Epithelial cell of proximal tubule (primary cell): ENCODE measurements at places on chromosomes 3 and 15.

- DNase-seq = no peak
Measured at GRCh38 chr3:53938645-53939044, 47.0 kb upstream of the SELENOK start.

GRCh38 chr3:69204315-69204957 is 82.0 kb upstream of the LMOD3 start:
- DNase-seq = no peak

- no peak for DNase-seq
Measured at GRCh38 chr15:48940508-48940907, 23.2 kb downstream of the SHC4 start.

DNA sequence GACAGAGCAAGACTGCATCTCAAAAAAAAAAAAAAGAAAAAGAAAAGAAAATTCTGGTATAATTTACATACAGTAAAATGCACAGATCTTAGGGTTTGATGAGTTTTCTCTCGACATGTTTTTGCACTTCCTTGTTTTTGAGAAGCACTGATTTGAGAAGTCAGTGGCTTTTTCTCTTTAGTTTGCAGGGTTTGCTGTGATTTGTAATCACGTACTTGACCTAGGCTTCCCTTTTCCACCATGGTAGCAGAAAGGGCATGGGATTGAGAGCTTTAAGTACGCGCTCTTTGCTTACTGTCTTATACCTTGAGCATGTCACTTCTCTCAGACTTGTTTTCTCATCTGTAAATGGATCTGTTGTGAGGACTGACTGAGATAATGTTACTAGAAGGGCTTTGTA is 4.1 kb downstream of the VHL start:
- no peak for DNase-seq

DNA sequence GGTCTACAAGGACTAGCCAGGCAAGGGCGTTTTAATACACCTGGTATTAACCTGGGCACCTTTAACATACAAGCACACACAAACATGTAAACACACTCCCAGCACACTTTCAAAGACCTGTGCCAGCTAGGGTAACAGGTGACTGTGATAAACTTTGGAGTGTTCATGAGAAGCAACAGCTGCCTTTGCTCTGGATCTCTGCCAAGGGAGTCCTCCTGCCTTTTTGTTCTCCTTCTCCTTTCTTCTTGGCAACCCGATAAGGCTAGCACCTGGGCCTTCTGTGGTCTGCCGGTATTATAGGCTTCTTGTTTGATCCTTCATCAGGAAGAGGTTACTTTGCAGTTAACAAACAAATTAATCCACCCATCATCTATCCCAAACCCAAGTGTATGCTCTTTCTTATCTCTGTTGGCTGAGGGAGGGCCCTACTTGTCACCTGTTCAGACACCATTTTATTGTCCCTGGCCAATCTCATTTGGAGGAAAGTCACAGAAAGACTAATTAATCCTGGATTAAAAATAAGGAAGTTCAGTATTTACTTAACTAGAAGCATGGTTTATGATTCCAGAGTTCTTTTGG is at the start of gene RETNLB:
Gene RETNLB, minus strand, starts transcription at position 7 of the 579 bp plus-strand sequence. CDS start 225 bp downstream, outside the sequence.
- no peak for DNase-seq

GRCh38 chr3:50418850-50419249 is 59.5 kb upstream of the TMEM115 start:
- DNase-seq = no peak

DNA sequence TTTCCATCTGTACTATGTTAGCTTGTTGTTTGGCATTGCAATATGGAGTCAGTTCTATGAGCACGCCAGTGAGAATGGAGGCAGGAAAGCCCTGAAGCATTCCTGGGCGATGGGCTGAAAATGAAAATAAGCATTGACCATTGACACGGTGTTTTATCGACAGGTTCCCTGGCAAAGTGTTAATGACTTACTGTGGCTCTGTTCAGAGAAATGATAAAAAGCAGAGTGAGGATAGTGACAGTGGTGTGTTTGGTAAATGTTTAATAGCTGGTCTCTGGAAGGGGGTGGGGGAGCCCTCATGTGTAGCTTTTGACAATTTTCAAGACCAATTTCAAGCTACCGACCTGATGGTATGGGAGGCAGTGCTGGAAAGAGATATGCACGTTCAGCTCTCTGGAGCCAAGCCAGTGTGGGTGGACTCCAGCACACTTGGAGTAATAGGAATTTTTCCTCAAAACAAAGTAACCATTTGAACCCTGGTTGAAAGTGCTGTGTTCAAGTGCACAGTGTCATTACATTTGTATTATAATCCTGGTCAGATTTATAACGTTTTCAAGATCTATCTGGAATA is 341.7 kb upstream of the ROBO2 start:
- no peak for DNase-seq

DNA sequence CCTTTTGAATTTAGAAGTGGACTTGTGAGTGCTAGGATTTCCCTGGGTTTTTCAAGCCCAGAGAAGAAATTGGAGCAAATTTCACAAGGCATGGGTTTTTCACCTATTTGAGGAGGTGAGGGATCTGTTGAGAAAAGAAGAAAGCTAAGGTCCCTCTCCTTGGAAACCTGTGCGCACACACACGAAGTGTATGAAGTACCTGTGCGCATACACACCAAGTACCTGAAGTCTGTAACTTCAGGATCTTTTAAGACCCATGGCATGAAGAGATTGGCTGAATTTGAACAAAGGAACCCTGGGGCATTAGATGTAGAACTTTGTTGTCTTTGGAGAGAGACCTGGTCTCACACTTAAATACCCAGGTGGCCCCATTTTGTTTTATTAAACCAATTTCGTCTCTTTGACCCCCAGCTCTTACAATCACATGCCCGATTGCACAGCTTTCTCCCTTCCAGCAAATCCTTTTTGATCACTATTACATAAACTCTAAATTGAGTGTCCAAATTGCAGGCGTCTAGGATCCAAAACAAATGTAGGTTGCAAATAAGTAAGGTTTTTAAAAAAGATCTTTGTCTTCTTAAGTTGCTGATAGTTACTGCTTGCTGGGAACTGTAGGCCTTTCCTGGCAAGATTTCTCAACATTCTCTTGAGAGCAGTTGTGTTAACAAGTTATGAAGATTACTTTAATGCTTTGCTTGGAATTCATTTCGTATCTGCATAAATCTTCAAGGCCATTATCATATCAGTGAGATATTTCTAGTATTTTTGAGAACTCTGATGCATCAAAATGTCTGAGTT is 64.3 kb downstream of the CMTM8 start:
- DNase-seq = no peak
